ENCODE measurements at places on chromosomes 3 and 15. TPM values are rescaled to one million over a fixed set of nuclear protein-coding genes. Genes with fewer than 3 reads are reported as not detected.

SLC51A gene
- total RNA-seq, result 0.98 TPM

- no peak overlapping the region for H3K4me3 ChIP-seq
- no peaks in the 10 kb centered on the region for H3K4me1 ChIP-seq
- H3K36me3 ChIP-seq, result peaks cover 68% of the 10 kb centered on the region
- no peak for DNase-seq
Measured at GRCh38 chr3:47870156-47870555, 67.2 kb downstream of the DHX30 start.

DNA sequence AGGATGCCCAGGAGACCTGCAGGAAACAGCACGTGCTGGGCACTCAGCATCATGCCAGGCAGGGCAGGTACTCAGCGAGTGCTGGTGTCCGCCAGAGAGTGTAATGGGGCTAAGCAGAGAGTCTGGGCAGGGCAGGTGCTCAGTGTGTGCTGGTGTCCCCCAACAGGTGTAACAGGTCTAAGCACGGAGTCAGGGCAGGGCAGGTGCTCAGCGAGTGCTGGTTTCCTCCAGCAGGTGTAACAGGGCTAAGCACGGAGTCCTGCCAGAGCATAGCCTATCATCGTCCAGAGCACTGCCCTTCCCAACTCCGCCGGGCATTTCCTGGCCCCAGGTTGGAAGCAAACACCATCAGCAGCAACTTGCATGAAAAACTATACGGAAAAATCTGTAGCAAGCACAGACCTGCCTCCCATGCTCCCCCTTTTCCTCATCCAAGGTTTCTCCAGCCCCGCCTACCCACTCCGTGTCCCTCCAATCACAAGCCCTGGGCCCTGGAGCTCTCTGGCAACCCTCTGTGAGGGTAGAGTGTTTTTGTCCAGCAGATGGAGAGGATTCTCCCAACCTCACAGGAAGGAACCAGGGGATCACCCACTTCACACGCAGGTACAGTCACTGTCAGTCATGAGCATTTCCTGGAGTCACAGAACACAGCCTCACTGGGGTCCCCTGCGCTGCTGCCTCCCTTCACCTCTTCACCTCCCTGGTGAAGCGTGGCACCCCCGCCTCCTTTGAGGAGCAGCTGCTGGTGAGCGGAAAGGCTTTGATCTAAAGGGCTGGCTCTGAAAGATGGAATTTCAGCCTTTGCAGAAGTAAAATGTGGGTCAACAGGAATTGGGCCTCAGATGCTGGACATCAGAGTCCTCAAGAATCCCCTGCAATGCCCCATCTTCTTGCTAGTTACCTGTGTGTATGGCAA is 302.5 kb downstream of the OCA2 start:
- H3K27me3 ChIP-seq, result no peaks in the 10 kb centered on the region
- H3K36me3 ChIP-seq, result no peaks in the 10 kb centered on the region
- H3K4me3 ChIP-seq, result no peak overlapping the region
- peak; percentile 50 for DNase-seq

CKMT1A gene
- 15.1 TPM for total RNA-seq

FHIT gene
- 20.2 TPM for total RNA-seq

DNA sequence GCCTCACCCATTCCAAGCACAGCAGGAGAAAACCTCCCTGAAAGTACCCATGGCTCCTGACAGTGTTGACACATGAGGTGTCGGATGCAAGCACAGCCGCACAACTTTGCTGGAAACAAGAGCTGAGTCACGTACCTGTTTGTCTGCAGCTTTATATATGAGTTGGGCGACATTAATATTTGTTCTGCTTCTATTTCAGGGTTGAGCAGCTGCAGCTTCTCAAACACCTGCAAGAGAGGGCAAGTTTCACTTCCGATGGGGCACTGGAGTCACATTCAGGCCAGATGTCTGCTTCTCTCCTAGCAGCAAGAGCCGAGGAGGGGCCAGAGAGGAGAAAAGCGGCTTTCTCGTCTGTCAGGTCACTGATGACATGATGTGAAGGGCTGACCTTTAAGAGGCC is 88.0 kb downstream of the NUP210 start:
- no peaks in the 10 kb centered on the region for H3K4me1 ChIP-seq
- no peak for DNase-seq
- peaks cover 21% of the 10 kb centered on the region for H3K36me3 ChIP-seq
- no peak overlapping the region for H3K4me3 ChIP-seq

DNA sequence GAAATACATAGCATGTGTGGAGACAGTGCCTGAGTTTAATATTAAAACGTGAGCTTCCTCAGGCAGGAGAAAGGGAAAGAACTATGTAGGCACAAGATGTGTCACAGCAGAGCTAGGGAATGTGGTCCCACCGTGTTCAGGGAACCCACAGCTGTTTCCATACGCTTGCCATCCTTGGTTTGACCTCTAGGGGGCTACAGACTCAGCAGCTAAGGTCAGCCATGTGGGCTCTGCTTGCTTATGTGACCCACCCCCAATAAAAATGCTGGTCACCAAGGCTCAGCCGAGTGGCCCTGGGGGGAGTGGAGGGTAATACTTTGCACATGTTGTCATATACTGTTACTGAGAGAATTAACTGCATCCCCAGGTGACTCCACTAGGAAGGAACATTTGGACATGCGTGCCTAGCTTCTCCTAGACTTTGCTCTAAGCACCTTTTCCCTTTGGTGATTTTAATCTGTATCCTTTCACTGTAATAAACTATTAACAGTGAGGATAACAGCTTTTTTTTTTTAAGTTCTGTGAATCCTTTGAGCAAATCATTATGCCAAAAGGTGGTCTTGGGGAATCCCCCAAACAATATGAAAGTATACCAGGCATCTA is 3.3 kb downstream of the TUBGCP5 start:
- peak; percentile 29 for DNase-seq
- no peaks in the 10 kb centered on the region for H3K27me3 ChIP-seq
- no peaks in the 10 kb centered on the region for H3K4me1 ChIP-seq
- H3K4me3 ChIP-seq, result no peak overlapping the region

ESYT3 gene
- 5.3 TPM for total RNA-seq

LIPH gene
- 14.7 TPM for total RNA-seq

RHOV gene
- total RNA-seq, result 3.0 TPM

DNA sequence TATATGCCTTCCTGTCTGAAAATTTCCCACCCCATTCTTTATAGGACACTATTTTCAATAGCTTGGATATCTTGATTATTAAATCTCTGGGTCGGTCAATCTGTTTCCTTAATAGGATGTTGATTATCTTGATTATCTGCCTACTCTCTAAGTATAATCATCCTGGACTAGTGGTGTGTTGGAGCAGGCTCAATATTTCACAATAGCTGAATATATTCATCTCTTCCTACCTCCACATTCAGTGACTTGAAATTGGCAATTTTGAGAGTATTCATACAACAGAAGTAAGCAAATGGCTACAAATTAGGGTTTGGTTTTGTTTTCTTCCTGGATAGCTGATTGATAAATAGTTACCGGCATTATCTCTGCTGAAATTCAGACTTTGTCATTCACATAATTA is 1162.6 kb downstream of the ROBO1 start:
- peaks cover 3% of the 10 kb centered on the region for H3K36me3 ChIP-seq
- no peaks in the 10 kb centered on the region for H3K27me3 ChIP-seq
- DNase-seq, result no peak
- no peaks in the 10 kb centered on the region for H3K4me1 ChIP-seq

GRCh38 chr3:107650788-107651187 is 128.0 kb downstream of the BBX start:
- H3K36me3 ChIP-seq, result no peaks in the 10 kb centered on the region
- H3K4me3 ChIP-seq, result no peak overlapping the region
- H3K27me3 ChIP-seq, result no peaks in the 10 kb centered on the region

TLR9 gene
- total RNA-seq, result 0.94 TPM

- no peaks in the 10 kb centered on the region for H3K4me1 ChIP-seq
- DNase-seq, result no peak
- no peaks in the 10 kb centered on the region for H3K27me3 ChIP-seq
- no peak overlapping the region for H3K27ac ChIP-seq
- H3K4me3 ChIP-seq, result no peak overlapping the region
Measured at GRCh38 chr3:33071946-33072345, 25.0 kb downstream of the GLB1 start.

- H3K36me3 ChIP-seq, result no peaks in the 10 kb centered on the region
- no peak for DNase-seq
- H3K27me3 ChIP-seq, result no peaks in the 10 kb centered on the region
- H3K27ac ChIP-seq, result no peak overlapping the region
- H3K4me1 ChIP-seq, result no peaks in the 10 kb centered on the region
Measured at GRCh38 chr3:133506215-133506901, 67.1 kb upstream of the CDV3 start.

CLDN18 gene
- total RNA-seq, result not detected

PTH1R gene
- 286 TPM for total RNA-seq

C3orf49 gene
- not detected for total RNA-seq

DNA sequence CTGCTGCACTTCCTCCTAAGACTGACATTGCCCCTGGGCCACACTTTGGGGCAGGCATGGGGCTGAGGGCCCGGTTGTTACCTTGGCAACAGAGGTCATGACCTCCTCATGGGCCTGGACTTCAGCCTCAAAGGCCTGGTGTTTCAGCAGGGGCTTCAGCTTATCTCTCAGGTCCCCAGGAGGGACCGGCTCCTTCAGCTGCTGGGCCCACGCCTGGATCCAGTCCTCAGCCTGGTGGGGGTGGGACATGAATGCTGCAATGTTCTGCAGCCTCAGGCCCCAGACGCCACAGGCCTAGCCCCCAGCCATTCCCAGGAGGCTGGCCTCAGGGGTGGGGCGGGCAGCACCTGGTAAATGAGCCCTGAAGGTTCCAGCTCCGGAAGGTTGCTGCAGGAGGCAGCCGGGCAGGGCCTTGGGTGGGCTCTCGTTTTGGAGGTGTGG is 27.6 kb downstream of the SPTBN5 start:
- no peaks in the 10 kb centered on the region for H3K36me3 ChIP-seq
- no peaks in the 10 kb centered on the region for H3K27me3 ChIP-seq
- H3K27ac ChIP-seq, result no peak overlapping the region
- no peaks in the 10 kb centered on the region for H3K4me1 ChIP-seq
- no peak overlapping the region for H3K4me3 ChIP-seq
- DNase-seq, result no peak

- no peak overlapping the region for H3K4me3 ChIP-seq
- DNase-seq, result no peak
- H3K27ac ChIP-seq, result no peak overlapping the region
- H3K4me1 ChIP-seq, result peaks cover 14% of the 10 kb centered on the region
Measured at GRCh38 chr3:149647285-149647684, 10.5 kb downstream of the WWTR1 start.

GOLGA6B gene
- not detected for total RNA-seq

GRCh38 chr3:38152609-38153008 is 12.7 kb upstream of the OXSR1 start:
- no peak overlapping the region for H3K27ac ChIP-seq
- no peaks in the 10 kb centered on the region for H3K36me3 ChIP-seq
- no peaks in the 10 kb centered on the region for H3K27me3 ChIP-seq

DNA sequence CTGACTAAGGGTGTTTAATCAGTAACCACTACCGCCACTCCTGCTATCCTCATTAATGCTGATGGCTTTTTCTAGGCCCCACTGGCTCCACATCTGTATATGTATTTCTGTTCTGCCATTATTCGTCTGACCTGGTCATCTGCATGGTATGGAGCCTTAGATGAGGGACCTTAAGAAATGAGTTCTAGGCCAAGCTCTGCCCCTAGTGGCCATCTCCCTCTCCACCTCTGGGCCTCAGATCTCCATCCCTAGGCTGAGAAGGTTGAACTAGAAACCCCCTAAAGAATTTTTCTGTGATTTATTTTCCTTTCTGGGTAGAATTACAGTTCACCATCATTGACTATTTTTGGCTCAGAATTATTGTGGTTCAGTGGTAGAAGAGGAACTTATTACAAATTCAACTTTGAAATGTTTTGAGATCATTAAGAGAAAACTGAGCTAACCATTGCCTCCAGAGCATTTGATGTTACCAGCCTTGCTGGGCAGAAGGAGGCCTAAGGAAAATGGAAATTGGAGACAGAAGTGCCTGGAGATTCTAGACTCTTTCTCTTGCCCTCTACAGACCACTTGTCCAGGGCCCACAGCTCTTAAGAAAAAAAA is 325.2 kb upstream of the NR2E3 start:
- no peaks in the 10 kb centered on the region for H3K36me3 ChIP-seq
- DNase-seq, result no peak
- no peaks in the 10 kb centered on the region for H3K4me1 ChIP-seq

XXYLT1 gene
- 10.7 TPM for total RNA-seq

GAP43 gene
- 0.19 TPM for total RNA-seq

DPPA4 gene
- total RNA-seq, result not detected

- H3K4me1 ChIP-seq, result no peaks in the 10 kb centered on the region
- H3K36me3 ChIP-seq, result no peaks in the 10 kb centered on the region
- H3K4me3 ChIP-seq, result no peak overlapping the region
- no peak overlapping the region for H3K27ac ChIP-seq
- no peaks in the 10 kb centered on the region for H3K27me3 ChIP-seq
- DNase-seq, result no peak
Measured at GRCh38 chr3:73546961-73547360, 77.8 kb downstream of the PDZRN3 start.

- peak overlapping the region; percentile 64 for H3K27ac ChIP-seq
- H3K36me3 ChIP-seq, result no peaks in the 10 kb centered on the region
- DNase-seq, result no peak
- peaks cover 33% of the 10 kb centered on the region for H3K4me1 ChIP-seq
Measured at GRCh38 chr15:90557186-90558084, 27.7 kb downstream of the CRTC3 start.

ACTC1 gene
- 25.0 TPM for total RNA-seq

DNA sequence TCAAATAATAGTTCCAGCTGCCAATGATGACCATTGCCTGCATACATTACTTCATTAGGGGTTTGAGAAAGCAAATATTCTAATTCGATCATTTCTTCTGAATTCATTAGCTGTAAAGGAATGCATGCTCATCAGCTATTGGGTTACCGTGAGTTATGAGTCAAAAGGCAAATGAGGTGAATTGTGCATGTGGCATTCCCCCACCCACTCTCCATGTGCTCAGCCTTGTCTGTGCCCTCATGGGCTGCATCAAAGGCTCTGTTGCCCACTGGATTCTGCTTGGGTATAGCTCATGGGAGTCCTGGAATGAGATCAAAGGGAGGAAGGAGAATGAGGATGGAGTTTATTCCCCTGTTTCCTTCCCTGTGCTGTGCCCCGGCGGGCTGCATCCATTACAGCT is 99.3 kb upstream of the CHRNA7 start:
- H3K4me3 ChIP-seq, result no peak overlapping the region
- no peaks in the 10 kb centered on the region for H3K27me3 ChIP-seq
- H3K36me3 ChIP-seq, result no peaks in the 10 kb centered on the region
- no peak overlapping the region for H3K27ac ChIP-seq

- DNase-seq, result no peak
- H3K27me3 ChIP-seq, result no peaks in the 10 kb centered on the region
- H3K36me3 ChIP-seq, result peaks cover 2% of the 10 kb centered on the region
- H3K4me1 ChIP-seq, result no peaks in the 10 kb centered on the region
- H3K4me3 ChIP-seq, result no peak overlapping the region
Measured at GRCh38 chr3:131454501-131454900, 48.3 kb downstream of the MRPL3 start.
